ENCODE measurements at places on chromosomes 2 and 18.
A peak's percentile ranks its signal among the peaks of the same experiment; 100 is the strongest.

DNA sequence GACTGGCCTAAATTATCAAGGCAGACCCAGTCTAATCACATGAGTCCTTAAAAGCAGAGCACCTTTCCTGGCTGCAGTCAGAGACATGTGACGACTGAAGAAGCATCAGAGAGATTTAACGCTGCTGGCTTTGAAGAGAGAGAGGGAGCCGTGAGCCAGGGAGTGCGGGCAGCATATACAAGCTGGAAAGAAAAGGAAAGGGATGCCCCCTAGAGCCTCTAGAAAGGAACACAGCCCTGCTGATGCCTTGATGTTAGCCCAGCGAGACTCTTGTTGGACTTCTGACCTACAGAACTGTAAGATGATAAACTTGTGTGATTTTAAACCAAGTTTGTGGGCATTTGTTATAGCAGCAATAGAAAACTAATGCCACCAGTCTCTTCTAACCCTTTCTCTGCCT is 58.1 kb downstream of the HEATR5B start:
- no peak for DNase-seq

- DNase-seq, result no peak
Observed at GRCh38 chr2:163652751-163653150, 83.1 kb downstream of the FIGN start.

DNA sequence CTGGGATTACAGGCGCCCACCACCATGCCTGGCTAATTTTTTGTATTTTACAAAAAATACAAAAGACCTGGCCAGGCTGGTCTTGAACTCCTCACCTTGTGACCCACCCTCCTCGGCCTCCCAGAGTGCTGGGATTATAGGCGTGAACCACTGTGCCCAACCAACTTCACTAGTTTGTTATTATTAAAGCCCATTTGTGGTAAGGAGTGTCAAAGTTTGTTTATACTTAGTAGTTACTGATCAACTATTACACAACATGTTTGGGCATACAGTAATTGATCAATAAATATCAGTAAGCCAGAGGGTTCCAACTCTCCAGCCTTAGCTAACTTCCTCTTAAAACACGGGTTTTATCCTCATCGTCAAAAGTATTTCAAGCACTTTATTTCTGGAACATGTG is 67.5 kb upstream of the ZNG1B start:
- no peak for DNase-seq

DNA sequence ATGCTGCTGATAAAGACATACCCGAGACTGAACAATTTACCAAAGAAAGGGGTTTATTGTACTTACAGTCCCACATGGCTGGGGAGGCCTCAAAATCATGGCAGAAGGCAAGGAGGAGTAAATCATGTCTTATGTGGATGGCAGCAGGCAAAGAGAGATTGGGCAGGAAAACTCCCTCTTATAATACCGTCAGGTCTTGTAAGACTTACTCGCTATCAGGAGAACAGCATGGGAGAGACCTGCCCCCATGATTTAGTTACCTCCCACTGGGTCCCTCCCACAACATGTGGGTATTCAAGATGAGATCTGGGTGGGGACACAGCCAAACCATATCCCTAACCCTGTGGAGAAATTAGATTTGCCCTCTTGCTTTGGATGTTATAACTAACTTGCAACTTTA is 1068.0 kb upstream of the ZEB2 start:
- DNase-seq, result no peak

GRCh38 chr18:46502444-46502843 is 154.6 kb downstream of the LOXHD1 start:
- DNase-seq, result no peak

DNA sequence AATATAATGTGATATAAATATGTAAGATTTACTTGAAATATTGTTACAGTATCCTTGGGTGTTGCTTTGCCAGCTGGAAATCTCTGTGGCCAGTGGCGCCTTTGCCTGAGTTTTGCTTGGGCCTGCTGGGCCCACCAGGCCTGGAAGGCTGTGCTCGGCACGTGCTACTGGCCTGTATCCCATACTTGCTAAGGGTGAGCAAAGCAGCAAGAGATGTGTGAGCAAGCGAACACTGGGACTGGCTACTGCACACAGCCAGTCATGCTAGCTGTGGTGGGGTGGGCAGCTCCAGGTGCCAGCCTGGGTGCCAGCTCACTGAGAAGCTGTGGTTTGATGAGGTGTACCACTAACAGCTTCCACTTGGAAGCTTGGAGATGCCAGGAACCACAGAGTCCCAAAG is 299.1 kb upstream of the GALNT5 start:
- DNase-seq, result no peak

- no peak for DNase-seq
Observed at GRCh38 chr2:643334-643733, 33.9 kb downstream of the TMEM18 start.

DNA sequence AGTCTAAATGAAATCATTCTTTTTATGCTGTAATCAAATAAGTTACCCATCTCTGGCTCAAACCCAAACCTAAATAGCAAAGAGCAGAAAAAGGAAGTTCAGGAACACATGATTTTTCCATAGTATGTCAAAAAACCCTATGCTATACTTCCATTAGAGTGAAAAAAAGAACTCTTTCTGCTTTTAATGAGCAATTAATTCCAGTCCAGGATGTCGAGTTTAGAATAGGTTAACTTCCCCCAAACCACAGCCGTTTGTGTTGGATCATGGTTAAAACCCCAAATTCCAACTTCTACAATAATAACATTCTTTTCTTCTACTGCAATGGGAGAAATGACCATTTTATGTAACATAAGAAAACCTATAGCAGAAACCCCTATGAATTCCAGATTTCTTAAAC is 171.1 kb upstream of the NRP2 start:
- no peak for DNase-seq

DNA sequence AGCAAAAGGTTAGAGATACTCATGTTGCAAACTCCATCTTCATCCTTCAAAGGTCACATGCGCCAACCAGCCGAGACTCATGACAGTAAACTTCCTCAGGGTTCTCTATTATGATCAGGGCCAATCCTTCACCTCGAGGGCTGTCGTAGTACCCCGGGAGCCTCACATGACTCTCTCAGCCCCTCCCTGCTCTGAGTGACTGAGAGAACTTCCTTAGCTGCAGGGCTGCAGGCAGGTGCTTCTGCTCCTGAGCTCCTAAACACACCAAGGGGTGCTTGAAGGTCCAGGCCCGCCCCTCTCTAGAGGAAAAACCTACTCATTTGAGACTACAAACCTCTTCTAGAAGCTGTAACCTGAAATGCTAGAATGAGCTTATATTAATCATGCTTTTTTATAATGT is 48.2 kb downstream of the LONRF2 start:
- DNase-seq, result no peak

GRCh38 chr2:21317131-21317530 is 193.4 kb downstream of the TDRD15 start:
- DNase-seq, result peak; percentile 60

GRCh38 chr2:86049529-86049928 is 56.2 kb downstream of the POLR1A start:
- no peak for DNase-seq

DNA sequence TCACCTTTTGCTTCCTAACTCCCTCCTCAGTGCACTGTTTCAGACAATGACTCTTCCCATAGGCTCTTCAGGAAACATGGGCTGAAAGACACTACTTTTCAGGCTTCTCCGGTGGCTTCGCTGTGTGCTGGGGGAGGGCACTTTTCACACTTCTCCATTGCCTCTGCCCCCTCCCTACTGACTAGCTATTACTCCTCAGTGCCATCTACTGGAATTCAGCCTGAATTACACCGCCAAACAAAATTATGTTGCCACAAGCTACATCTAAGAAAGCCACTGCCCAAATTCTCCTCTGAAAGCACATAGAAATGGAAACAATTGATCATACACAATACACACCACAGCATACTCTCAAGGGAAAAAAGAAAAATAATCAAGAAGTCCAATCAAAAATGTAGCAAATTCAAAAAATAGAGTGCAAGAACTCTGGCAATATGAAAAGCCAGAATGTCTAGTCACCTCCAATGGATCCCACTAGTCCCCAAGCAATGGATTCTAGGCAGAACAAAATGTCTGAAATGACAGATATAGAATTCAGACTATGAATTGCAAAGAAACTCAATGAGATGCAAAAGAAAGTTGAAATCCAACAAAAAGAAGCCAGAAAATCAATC is 1139.4 kb upstream of the GYPC start:
- no peak for DNase-seq

DNA sequence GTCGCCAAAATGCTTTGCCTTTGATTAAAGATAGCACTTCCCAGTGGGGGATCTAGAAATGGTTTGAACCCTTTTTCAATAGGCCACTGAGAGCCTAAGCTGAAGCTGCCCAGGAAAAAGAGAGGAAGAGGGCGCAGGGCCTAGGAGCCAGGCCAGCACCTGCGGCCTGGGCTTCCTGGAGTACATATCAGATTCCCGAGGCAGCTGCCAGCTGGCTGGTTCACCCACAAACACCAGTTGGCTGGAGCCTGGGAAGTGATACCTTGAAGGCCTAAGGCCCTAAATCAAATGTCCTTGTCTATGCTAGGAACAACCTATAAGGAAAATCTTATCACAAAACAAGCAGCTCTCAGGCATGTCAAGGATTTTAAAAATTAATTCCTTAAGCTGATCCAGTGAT is 37.1 kb downstream of the ANKRD44 start:
- no peak for DNase-seq
